ENCODE measurements at places on chromosomes 7 and 10.

DNA sequence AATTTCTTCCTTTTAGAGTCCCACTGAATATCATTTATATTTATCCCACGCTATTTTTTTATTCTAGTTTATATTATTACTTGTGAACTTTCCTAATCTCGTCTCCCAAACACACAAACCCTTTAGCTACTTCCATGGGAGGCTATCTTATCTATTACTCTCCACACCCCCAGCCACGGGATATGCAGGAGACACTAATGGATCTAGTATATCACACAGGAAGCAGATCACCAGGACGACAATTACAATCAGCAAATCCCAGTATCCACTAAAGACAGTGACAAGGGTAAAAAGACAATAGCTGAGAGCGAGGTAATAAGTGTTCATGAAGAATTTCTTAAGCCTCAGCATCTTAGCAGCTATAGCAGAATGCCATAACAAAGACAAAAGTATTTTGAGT lies 3.8 kb upstream of the AKR1E2 start:
- no peak for DNase-seq

- DNase-seq: no peak
These were observed 19.1 kb downstream of the DENND2A start for GRCh38 chr7:140621401-140622021.

DNA sequence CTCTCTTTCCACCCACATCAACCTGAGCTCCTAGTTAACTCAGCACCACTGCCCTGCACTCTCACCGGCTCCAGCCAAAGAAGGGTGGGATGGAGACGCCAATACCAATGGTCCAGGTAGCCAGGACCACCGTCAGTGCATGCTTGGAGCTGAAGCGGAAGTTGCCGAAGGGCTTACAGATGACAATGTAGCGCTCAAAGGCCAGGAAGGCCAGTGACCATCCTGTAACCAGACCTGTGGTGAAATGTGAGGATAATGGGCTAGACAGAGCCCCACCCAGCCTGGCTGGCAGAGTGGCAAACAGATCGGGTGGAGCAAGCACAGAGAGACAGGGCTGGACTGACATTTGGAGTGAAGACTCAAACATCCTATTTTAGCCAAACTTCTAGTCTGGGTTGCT lies 673 bp downstream of the OPN1SW start:
- no peak for DNase-seq

DNA sequence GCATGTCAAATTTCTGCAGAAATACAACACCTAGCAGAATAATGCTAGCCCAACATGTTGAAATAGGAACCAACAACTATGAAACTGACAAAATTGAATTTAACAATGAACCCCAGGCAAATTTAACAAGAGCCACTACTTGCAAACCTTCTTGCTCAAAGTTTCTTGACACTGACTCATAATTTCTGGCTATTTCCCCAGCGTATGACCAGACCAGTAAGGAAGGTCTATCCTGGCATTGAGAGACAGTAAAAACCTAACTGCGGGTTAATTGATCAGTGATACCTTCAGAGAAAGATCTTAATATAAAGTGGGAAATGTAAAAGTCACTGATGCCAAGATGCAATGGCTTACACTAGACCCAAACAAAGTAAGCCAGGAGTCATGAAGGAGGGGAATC lies 510.1 kb downstream of the ARL4A start:
- no peak for DNase-seq

DNA sequence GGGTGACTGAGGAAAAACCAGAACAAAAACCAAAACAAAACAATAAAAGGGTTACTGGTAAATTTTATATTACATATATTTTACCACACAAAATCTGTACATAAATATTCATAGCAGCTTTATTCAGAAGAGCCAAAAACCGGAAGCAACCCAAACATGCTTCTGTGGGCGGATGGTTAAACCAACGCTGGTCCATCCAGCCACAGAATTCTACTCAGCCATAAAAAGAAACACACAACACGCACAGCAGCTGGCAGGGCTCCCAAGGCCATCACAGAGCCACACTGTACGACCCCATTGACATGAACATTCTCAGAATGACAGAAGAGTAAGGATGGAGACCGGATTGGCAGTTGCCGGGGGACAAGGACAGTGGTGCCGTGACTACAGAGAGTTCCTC lies 83.6 kb downstream of the PROSER2 start:
- DNase-seq: no peak

- DNase-seq: no peak
These were observed 458 bp downstream of the COX15 start for GRCh38 chr10:99731306-99732032.

DNA sequence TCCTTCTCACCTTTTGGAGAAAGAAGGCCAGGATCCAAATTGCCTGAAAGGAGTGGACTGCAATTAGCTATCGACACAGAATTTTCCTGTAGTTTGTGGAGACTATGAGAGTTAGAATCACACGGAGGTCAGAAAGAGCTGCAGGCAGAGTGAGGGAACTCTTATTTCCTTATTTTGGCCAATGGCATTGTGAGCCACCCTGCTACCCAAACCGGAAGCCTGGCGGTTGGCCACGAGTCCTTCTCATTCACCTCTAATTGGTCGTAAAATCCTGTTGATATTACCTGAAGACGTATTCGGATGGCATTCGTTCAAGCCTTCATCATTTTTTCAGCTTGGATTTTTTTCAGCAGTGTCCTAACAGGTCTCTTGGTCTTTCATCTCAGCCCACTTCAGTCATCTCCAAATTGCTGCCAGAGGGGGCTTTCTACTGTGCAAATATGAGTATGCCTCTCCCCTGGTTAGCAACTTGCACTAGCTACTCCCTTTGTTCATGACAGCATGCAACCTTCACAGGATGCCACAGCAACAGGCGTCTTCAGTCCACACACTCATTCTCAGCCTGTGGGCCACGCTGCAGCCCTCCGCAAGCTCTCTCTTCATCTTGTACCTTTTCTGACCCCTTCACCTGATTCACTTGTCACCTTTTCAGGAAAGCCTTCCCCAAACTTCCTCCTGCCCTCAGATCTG lies 66.9 kb downstream of the GATA3 start:
- DNase-seq: no peak

DNA sequence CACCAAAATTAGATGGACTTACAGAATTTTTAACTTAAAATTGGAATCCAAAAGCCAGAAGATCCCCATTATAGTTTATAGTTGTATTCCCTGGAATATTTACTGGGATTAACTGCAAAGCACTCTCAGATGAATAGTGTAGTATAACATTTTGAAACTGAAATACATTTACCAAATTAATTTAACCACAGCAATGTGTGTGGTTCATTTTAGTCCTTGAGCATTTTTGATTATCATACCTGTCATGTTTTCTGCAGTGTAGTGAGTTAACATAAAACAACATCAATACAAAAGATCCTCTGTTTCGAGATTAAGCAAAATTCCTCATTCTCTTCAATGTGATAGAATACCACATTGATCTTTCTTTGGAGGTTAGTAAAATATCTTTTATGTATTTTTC lies 3.7 kb downstream of the VIM start:
- DNase-seq: no peak

Data from activated T-cell treated with anti-CD3 and anti-CD28 coated beads for 48 hours (primary cell).